ENCODE measurements at places on chromosomes 5 and 9.

GRCh38 chr5:107294669-107295068, 376.1 kb downstream of the EFNA5 start:
- no peaks in the 10 kb centered on the region for H3K36me3 ChIP-seq
- ATAC-seq = no peak
- H3K4me3 ChIP-seq = no peak overlapping the region
- peaks cover 28% of the 10 kb centered on the region for H3K27me3 ChIP-seq

- H3K36me3 ChIP-seq = no peaks in the 10 kb centered on the region
- H3K27ac ChIP-seq = no peak overlapping the region
- no peak for ATAC-seq
- H3K4me3 ChIP-seq = no peak overlapping the region
These were observed 56.6 kb downstream of the CFAP90 start for GRCh38 chr5:7794311-7794710.

- no peak for ATAC-seq
- H3K36me3 ChIP-seq = peaks cover 82% of the 10 kb centered on the region
- no peak overlapping the region for H3K27ac ChIP-seq
- H3K27me3 ChIP-seq = no peaks in the 10 kb centered on the region
These were observed 38.4 kb downstream of the SMC5 start for GRCh38 chr9:70297141-70297540.

DNA sequence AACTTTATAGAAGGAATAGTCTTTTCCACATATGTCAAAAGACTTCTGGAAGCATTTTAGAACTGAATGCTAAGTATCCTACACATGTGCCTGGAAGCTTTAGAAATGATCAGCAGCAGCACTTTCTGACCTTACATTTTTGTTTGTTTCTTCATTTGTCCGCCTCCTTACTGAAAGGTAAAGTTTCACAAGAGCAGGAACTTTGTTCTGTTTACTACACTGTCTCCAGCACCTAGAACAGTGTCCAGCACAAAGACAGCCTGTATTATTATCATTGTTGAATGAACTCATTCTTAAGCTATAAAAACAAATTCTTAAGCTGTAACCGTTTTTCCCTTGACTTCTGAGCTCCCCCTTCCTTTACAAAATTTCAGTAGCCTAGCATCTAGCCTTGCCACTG, 14.8 kb downstream of the PIP5K1B start:
- no peak overlapping the region for H3K27ac ChIP-seq
- H3K4me3 ChIP-seq = no peak overlapping the region
- no peaks in the 10 kb centered on the region for H3K27me3 ChIP-seq
- H3K36me3 ChIP-seq = peaks cover 41% of the 10 kb centered on the region
- no peak for ATAC-seq

DNA sequence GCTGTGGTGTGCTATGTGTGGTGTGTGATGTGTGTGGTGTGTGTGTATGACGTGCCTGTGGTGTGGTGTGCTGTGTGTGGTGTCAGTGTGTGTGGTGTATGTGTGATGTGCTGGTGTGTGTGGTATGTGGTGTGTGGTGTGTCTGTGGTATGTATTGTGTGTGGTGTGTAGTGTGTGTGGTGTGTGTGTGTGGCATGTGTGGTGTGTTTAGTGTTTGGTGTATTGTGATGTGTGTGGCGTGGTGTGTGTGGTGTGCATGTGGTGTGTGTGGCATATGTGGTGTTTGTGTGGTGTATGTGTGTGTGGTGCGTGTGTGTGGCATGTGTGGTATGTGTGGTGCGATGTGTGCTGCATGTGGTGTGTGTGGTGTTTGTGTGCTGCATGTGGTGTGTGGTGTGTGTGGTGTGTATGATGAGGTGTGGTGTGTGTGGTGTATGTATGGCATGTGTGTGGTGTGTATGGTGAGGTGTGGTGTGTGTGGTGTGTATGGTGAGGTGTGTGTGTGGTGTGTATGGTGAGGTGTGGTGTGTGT, 18.3 kb upstream of the RNU6ATAC start:
- peak; percentile 59 for ATAC-seq
- no peaks in the 10 kb centered on the region for H3K36me3 ChIP-seq
- H3K27ac ChIP-seq = no peak overlapping the region
- peaks cover 22% of the 10 kb centered on the region for H3K4me1 ChIP-seq
- H3K4me3 ChIP-seq = no peak overlapping the region
- peaks cover 56% of the 10 kb centered on the region for H3K27me3 ChIP-seq

DNA sequence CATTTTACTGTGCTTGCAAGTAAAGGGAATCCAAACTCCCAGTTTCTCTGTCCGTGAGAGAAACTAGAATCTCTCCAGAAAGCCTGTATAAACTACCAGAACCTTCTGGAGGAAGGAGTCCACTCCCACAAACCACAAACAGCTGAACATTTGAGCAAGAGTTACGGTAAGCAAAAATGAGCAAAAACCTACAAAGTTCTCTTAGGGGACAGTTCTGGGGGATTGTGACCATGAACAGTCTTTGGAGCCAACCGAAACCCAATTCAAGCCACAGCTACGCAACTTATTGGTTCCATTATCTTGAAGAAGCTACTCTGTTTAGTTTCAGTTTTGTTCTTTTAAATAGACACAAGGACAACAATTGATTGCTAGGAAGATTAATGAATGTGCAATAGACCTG, 330.6 kb downstream of the ASTN2 start:
- no peak overlapping the region for H3K27ac ChIP-seq
- H3K36me3 ChIP-seq = no peaks in the 10 kb centered on the region
- H3K4me3 ChIP-seq = no peak overlapping the region
- H3K27me3 ChIP-seq = no peaks in the 10 kb centered on the region

- no peak overlapping the region for H3K4me3 ChIP-seq
- no peaks in the 10 kb centered on the region for H3K36me3 ChIP-seq
- H3K4me1 ChIP-seq = no peaks in the 10 kb centered on the region
- no peaks in the 10 kb centered on the region for H3K27me3 ChIP-seq
- H3K27ac ChIP-seq = no peak overlapping the region
These were observed 194.0 kb downstream of the NFIB start for GRCh38 chr9:14119694-14120514.

DNA sequence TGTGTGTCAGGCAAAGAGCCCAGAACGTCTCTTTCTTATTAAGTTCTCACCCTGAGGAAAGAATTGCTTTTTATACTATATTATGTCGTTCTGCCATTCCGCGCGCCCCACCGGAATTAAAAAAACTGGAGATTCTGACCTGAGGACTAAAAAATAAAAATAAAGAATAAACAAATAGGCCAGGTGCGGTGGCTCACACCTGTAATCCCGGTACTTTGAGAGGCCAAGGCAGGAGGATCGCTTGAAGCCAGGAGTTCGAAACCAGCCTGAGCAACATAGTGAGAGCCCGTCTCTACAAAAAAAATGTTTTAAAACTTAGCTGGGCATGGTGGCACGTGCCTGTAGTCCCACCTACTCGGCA, 677 bp upstream of the DYNC2I2 start:
- H3K27ac ChIP-seq = peak overlapping the region; percentile 100
- ATAC-seq = no peak
- no peaks in the 10 kb centered on the region for H3K27me3 ChIP-seq
- peak overlapping the region; percentile 93 for H3K4me3 ChIP-seq
- no peaks in the 10 kb centered on the region for H3K36me3 ChIP-seq

GRCh38 chr5:127587246-127587917, 61.5 kb upstream of the CTXN3 start:
- H3K4me3 ChIP-seq = no peak overlapping the region
- no peak for ATAC-seq
- H3K36me3 ChIP-seq = no peaks in the 10 kb centered on the region

- ATAC-seq = no peak
- no peak overlapping the region for H3K4me3 ChIP-seq
- no peak overlapping the region for H3K27ac ChIP-seq
- H3K4me1 ChIP-seq = no peaks in the 10 kb centered on the region
These were observed 499.0 kb upstream of the SGCD start for GRCh38 chr5:155827949-155828348.

- no peak for ATAC-seq
- no peak overlapping the region for H3K27ac ChIP-seq
- no peak overlapping the region for H3K4me3 ChIP-seq
- H3K4me1 ChIP-seq = no peaks in the 10 kb centered on the region
- H3K27me3 ChIP-seq = peaks cover 32% of the 10 kb centered on the region
These were observed 88.4 kb upstream of the TNFSF8 start for GRCh38 chr9:115018547-115019435.

GRCh38 chr5:148791334-148791667, 35.1 kb upstream of the ADRB2 start:
- H3K4me1 ChIP-seq = peaks cover 44% of the 10 kb centered on the region
- H3K27me3 ChIP-seq = no peaks in the 10 kb centered on the region
- H3K4me3 ChIP-seq = no peak overlapping the region
- H3K27ac ChIP-seq = no peak overlapping the region
- no peaks in the 10 kb centered on the region for H3K36me3 ChIP-seq

DNA sequence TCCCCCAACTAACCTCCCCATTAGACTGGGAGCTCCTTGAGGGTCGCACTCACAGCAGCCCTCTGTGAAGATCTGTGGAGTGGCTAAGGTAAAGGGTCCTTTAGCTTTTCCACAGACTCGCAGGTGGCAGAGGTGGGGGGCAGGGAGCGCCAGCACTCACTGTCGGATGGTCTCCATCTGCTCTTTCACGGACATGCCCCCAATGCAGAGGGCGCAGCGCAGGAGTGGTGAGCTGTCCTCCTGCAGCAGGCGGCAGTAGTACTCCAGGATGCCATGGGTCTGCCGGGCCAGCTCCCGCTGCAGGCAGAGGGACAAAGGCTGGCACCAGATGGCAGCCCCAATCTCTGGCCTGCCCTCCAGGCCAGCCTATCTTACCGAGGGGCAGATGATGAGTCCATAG, 2.2 kb downstream of the DDX41 start:
- peaks cover 45% of the 10 kb centered on the region for H3K36me3 ChIP-seq
- no peak for ATAC-seq
- H3K27ac ChIP-seq = no peak overlapping the region
- H3K4me1 ChIP-seq = peaks cover 57% of the 10 kb centered on the region

DNA sequence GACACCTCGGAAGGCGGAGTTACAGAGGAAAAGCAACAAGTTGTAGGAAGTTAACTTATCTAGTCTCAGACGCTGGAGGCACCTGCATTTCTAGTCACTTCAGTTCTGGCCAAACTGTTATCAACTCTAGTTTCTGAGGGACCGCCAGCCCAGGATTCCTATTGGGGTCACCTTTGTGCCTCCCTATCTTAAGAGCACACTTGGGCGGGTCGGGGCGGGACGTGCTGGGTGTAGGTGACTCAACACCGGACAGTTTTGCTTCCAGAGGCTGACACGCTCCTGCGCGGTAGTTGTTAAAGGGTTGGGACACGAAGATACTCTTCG, 679 bp upstream of the KDM4C start:
- H3K27me3 ChIP-seq = no peaks in the 10 kb centered on the region
- peak overlapping the region; percentile 91 for H3K4me3 ChIP-seq
- peak; percentile 62 for ATAC-seq
- peaks cover 33% of the 10 kb centered on the region for H3K4me1 ChIP-seq
- peak overlapping the region; percentile 100 for H3K27ac ChIP-seq
- H3K36me3 ChIP-seq = no peaks in the 10 kb centered on the region

DNA sequence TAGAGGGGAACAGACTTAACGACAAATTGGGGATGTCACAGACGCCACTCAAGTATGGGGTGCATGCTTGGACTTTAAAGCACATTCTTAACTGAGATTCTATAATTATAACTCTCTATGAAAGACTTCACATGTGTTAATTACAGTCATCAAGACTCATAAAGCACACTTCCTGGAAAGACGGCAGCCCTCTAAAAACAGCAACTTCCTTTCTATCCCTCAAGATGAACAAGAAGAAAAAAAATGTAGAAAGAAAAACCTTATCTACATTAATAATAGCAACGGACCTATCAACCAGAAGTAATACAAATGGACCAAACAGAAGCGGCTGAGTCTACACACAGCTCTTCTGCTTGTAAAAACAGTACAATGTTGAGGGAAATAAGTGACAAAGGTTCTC, 21.2 kb downstream of the GNAQ start:
- H3K4me1 ChIP-seq = no peaks in the 10 kb centered on the region
- no peak overlapping the region for H3K27ac ChIP-seq
- H3K36me3 ChIP-seq = no peaks in the 10 kb centered on the region
- no peak for ATAC-seq
- H3K4me3 ChIP-seq = no peak overlapping the region

GRCh38 chr9:117405950-117406705, 8.7 kb downstream of the ASTN2 start:
- H3K36me3 ChIP-seq = no peaks in the 10 kb centered on the region
- H3K4me3 ChIP-seq = no peak overlapping the region
- H3K4me1 ChIP-seq = no peaks in the 10 kb centered on the region

DNA sequence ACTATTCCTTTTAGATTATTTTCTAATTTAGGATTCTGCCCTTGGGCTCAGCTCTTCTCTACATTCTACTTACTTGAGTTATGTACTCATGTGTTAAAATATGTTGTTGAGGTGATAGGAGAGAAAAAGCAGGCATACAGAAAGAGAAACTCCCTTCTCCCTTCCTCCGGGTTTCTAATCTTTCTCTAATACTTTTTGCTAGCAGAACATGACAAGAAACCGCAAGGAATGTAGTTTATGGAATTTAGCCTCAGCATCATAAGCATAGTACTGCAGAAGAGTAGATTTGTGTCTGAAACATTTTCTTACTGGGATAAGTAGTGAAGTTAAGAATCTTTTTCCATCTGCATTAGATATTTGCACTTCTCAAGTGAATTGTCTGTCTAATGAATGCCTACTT, 139.5 kb upstream of the CYLC2 start:
- no peak overlapping the region for H3K4me3 ChIP-seq
- no peaks in the 10 kb centered on the region for H3K4me1 ChIP-seq
- no peaks in the 10 kb centered on the region for H3K36me3 ChIP-seq
- ATAC-seq = no peak
- no peak overlapping the region for H3K27ac ChIP-seq

DNA sequence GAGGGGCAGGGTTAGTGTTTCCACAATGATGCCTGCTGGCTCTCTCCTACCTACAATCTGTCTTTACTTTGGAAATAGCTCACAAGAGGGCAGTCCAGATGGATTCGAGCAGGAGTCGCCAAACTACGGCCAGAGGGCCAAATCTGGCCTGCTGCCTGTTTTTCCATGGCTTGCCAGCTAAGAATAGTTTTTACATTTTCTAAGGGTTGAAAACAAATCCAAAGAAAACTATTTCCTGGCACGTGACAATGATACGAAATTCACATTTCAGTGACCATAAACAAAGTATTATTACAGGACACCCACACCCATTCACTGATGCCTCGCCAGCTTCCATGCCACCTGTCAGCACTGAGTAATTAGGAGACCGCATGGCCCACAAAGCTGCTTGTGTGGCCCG, 162.9 kb upstream of the WWC1 start:
- no peaks in the 10 kb centered on the region for H3K27me3 ChIP-seq
- no peak overlapping the region for H3K4me3 ChIP-seq
- no peak for ATAC-seq
- H3K4me1 ChIP-seq = no peaks in the 10 kb centered on the region
- no peak overlapping the region for H3K27ac ChIP-seq

DNA sequence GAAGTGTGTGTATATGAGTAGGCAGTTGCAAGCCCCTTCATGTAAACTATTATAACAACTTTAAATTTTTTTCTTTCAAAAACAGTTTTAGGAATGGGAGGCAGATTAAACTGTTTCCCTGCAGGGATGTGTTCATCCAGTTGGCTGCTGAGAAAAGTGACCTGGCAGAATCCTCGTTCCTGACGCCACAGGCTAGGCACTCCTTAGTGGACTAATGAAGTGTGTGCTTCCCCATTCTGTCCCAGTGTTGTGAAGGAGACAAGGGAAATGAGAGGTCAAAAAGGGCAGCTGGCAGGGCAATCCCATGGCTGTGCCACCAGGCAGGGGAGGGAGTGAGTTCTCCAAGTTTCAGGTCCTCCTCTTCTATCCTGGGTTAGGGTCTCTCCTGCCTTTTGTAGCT, 59.8 kb downstream of the FOXD1 start:
- H3K4me1 ChIP-seq = peaks cover 7% of the 10 kb centered on the region
- no peak overlapping the region for H3K27ac ChIP-seq
- ATAC-seq = no peak
- peaks cover 14% of the 10 kb centered on the region for H3K36me3 ChIP-seq

GRCh38 chr5:84622461-84622860, 237.8 kb upstream of the EDIL3 start:
- no peak for ATAC-seq
- H3K4me3 ChIP-seq = no peak overlapping the region
- no peak overlapping the region for H3K27ac ChIP-seq
- H3K27me3 ChIP-seq = no peaks in the 10 kb centered on the region
- H3K4me1 ChIP-seq = no peaks in the 10 kb centered on the region
